ENCODE measurements at places on chromosomes 6 and 20.

- H3K4me3 ChIP-seq, result no peak overlapping the region
- H3K4me1 ChIP-seq, result peaks cover 12% of the 10 kb centered on the region
- H3K27ac ChIP-seq, result no peak overlapping the region
- no peak for DNase-seq
Measured at GRCh38 chr20:22807045-22807444, 222.7 kb upstream of the FOXA2 start.

DNA sequence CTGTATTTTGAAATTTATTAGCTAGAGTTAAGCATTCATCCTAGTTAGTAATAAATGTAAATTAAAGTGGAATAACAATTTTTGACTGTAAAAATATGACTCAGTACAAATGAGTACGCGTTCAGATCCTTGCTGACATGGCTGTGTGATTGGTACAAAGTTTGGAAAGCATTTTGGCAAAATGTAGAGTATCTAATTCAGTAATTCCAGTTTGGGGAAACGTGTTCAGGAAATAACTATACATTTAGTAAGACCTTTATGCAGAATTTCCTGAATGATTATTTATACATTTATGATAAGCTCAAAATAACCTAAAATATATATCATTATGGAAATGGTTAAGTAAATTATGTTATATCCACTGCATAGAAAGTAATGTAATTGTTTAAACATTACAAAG is 8.0 kb downstream of the VTA1 start:
- peaks cover 8% of the 10 kb centered on the region for H3K4me1 ChIP-seq
- peaks cover 3% of the 10 kb centered on the region for H3K36me3 ChIP-seq
- no peak overlapping the region for H3K27ac ChIP-seq

DNA sequence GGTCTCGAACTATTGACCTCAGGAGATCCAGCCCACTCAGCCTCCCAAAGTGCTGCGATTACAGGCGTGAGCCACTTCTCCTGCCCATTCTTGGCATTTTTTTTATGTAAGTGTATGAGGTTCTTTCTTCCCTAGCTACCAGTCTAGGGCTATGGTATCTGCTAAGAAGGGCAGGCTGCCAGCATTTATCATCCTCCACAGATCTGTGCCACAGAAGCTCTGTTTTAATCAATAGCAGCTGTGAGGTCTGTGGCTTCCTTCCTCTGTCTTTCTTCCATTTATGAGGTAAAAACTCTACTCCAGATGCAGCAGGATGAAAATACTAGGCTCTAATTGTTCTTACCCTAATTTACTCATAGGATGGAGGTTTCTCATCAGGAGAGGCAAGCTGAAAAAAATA is 1382.4 kb upstream of the ADGRB3 start:
- no peak overlapping the region for H3K27ac ChIP-seq
- no peak overlapping the region for H3K4me3 ChIP-seq
- no peaks in the 10 kb centered on the region for H3K36me3 ChIP-seq
- no peaks in the 10 kb centered on the region for H3K4me1 ChIP-seq
- H3K27me3 ChIP-seq, result peaks cover 3% of the 10 kb centered on the region

DNA sequence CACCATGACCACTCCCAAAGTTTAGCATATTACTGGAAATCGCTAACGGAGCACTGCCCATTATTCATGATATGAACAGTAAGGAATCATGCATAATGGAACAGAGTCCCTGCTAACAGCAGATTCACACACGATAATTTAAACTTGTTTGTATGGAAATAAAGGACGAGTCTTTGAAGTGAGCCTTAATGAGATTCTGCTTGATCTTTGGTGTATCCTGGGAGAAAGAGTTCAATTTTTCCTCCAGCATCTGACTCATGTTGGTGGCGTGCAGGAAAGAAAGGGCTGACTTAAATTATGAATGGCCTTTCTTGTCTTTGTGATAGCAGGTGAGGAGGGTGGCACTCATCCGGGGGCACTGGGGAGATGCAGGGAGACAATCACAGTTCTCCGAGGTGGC is 194.6 kb downstream of the ZNF217 start:
- no peak for DNase-seq
- H3K4me1 ChIP-seq, result no peaks in the 10 kb centered on the region
- H3K4me3 ChIP-seq, result no peak overlapping the region
- no peaks in the 10 kb centered on the region for H3K36me3 ChIP-seq
- peaks cover 3% of the 10 kb centered on the region for H3K27me3 ChIP-seq

DNA sequence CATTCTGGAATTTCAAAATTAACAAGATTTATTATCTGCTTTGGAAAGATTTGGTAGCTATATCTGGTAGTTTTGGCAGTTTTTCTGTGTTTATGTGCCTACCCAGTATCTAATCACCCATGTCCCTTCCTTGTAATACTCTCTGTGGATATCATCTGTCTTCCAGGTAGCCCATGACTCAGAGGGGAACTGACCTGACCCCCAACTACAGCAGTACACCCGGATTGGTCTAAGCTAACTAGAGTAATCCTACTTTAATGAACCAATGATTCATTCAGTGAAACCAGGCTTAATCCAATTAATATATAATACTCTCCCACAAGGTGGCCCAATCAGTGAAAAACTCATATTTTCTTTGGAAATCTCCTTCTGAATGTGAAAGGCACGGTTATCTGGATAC is 295.3 kb upstream of the SULF2 start:
- no peaks in the 10 kb centered on the region for H3K27me3 ChIP-seq
- H3K4me3 ChIP-seq, result no peak overlapping the region
- no peak overlapping the region for H3K27ac ChIP-seq

DNA sequence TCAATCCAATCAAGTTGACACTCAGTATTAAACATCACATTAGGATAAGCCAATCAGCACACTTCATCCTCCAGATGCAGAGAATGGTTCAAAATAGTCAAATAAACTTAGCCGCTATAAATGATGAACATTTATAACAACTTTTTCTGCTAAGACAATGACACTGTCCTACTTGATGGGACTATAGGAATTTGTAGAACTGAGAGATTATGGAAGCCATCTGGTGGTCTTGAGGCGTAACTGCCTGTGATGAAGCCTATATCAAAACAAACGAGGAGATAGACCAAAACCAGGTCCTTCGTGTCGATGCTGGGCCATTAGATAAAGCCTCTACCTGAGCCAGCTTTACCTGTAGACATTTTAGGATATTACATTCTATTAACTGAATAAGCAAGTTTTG is 631.1 kb downstream of the COL12A1 start:
- H3K4me3 ChIP-seq, result no peak overlapping the region
- H3K4me1 ChIP-seq, result no peaks in the 10 kb centered on the region
- no peaks in the 10 kb centered on the region for H3K27me3 ChIP-seq
- no peak for DNase-seq
- no peaks in the 10 kb centered on the region for H3K36me3 ChIP-seq
- H3K27ac ChIP-seq, result no peak overlapping the region

GRCh38 chr20:9214685-9215084 is 145.8 kb downstream of the PLCB4 start:
- H3K27ac ChIP-seq, result peak overlapping the region; percentile 44
- no peak for DNase-seq
- H3K27me3 ChIP-seq, result no peaks in the 10 kb centered on the region
- peaks cover 11% of the 10 kb centered on the region for H3K36me3 ChIP-seq
- H3K4me1 ChIP-seq, result peaks cover 13% of the 10 kb centered on the region

- H3K4me3 ChIP-seq, result no peak overlapping the region
- no peak overlapping the region for H3K27ac ChIP-seq
- no peaks in the 10 kb centered on the region for H3K4me1 ChIP-seq
- no peaks in the 10 kb centered on the region for H3K36me3 ChIP-seq
- no peak for DNase-seq
Measured at GRCh38 chr20:51831866-51832265, 29.5 kb upstream of the SALL4 start.

- no peak overlapping the region for H3K27ac ChIP-seq
- H3K4me1 ChIP-seq, result no peaks in the 10 kb centered on the region
- H3K4me3 ChIP-seq, result no peak overlapping the region
Measured at GRCh38 chr6:155041741-155042279, 46.7 kb downstream of the TIAM2 start.

GRCh38 chr6:14876778-14877613 is 368.9 kb upstream of the JARID2 start:
- H3K27me3 ChIP-seq, result no peaks in the 10 kb centered on the region
- H3K27ac ChIP-seq, result peak overlapping the region; percentile 75
- no peak for DNase-seq
- H3K4me3 ChIP-seq, result no peak overlapping the region
- peaks cover 21% of the 10 kb centered on the region for H3K4me1 ChIP-seq
- no peaks in the 10 kb centered on the region for H3K36me3 ChIP-seq

DNA sequence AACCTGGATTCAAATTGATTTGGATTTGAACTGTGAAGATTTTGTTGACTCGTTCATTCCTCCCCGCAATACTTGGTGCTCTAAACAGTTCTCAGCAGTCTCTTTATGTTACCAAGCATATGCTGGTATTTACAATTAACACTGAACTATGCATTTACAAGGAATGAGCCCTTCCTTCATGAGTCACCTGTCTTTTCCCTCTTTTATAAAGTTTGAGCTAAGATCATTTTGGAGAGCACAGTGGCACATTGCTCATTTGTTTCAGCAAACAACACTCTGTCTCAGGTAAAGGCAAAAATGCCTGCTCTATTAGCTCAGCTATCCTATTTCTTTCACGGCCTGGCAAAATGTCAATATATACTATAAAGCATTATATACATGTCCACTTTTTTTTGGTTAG is 285.4 kb downstream of the PHACTR1 start:
- no peaks in the 10 kb centered on the region for H3K36me3 ChIP-seq
- no peak for DNase-seq
- peaks cover 4% of the 10 kb centered on the region for H3K27me3 ChIP-seq
- H3K4me1 ChIP-seq, result no peaks in the 10 kb centered on the region
- H3K4me3 ChIP-seq, result no peak overlapping the region

GRCh38 chr6:13233106-13233505 is 95.2 kb downstream of the TBC1D7 start:
- H3K4me1 ChIP-seq, result no peaks in the 10 kb centered on the region
- DNase-seq, result no peak
- H3K4me3 ChIP-seq, result no peak overlapping the region
- H3K27ac ChIP-seq, result no peak overlapping the region
- H3K27me3 ChIP-seq, result no peaks in the 10 kb centered on the region

GRCh38 chr20:15022921-15023320 is 685.5 kb upstream of the FLRT3 start:
- H3K27ac ChIP-seq, result no peak overlapping the region
- H3K4me1 ChIP-seq, result no peaks in the 10 kb centered on the region
- H3K4me3 ChIP-seq, result no peak overlapping the region
- H3K36me3 ChIP-seq, result no peaks in the 10 kb centered on the region
- H3K27me3 ChIP-seq, result no peaks in the 10 kb centered on the region

- H3K36me3 ChIP-seq, result no peaks in the 10 kb centered on the region
- no peaks in the 10 kb centered on the region for H3K4me1 ChIP-seq
- H3K27ac ChIP-seq, result no peak overlapping the region
- DNase-seq, result peak; percentile 54
- peak overlapping the region; percentile 11 for H3K4me3 ChIP-seq
Measured at GRCh38 chr6:26501482-26501986, 1.4 kb downstream of the BTN1A1 start.

DNA sequence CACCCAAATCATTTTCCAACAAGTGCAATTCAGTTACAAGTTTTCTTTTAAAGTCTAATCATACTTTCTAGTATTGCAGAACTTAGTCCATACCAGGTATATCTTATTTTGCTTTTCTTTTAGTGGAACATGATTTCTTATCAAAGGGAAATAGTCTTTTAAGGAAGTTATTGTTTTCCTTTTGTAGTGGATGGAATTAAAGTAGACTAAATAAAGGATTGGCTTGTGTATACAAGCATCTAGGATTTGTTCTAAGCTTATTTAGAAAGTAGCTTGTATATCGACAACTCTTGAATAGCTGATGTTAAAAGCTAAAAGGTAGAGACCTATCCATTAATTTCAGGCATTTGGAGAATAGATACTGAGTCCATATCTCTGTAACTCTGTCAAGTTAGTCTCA is 14.8 kb downstream of the DCBLD1 start:
- DNase-seq, result no peak
- peaks cover 26% of the 10 kb centered on the region for H3K36me3 ChIP-seq
- H3K4me3 ChIP-seq, result no peak overlapping the region
- H3K27ac ChIP-seq, result peak overlapping the region; percentile 95
- peaks cover 73% of the 10 kb centered on the region for H3K4me1 ChIP-seq
- H3K27me3 ChIP-seq, result no peaks in the 10 kb centered on the region

GRCh38 chr6:113219783-113220182 is 637.4 kb upstream of the MARCKS start:
- no peaks in the 10 kb centered on the region for H3K4me1 ChIP-seq
- no peak overlapping the region for H3K4me3 ChIP-seq
- no peaks in the 10 kb centered on the region for H3K27me3 ChIP-seq
- H3K36me3 ChIP-seq, result no peaks in the 10 kb centered on the region
- no peak for DNase-seq

DNA sequence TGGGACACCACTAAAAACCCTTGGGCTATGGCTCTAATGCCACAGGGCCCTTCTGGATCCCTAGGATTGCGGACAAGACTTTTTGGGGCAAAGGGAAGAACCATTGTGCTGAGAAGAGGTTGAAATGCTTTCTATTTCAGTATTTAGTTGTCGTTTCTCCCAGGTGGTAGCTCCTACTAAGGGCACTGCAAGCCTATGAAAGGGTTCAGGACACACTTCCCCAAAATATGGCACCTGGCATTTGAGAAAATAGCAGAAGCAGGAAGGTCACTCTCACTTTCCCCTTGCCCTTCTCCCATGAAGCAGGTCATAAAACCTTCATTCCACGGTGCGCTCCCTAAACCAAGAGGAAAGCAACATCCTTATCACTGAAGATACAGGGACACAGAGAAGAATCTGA is 125.4 kb upstream of the GPR6 start:
- no peak for DNase-seq
- H3K4me3 ChIP-seq, result no peak overlapping the region
- no peaks in the 10 kb centered on the region for H3K27me3 ChIP-seq

GRCh38 chr6:1554141-1554475 is 55.6 kb upstream of the FOXC1 start:
- peak overlapping the region; percentile 58 for H3K4me3 ChIP-seq
- no peak for DNase-seq
- H3K27me3 ChIP-seq, result no peaks in the 10 kb centered on the region

DNA sequence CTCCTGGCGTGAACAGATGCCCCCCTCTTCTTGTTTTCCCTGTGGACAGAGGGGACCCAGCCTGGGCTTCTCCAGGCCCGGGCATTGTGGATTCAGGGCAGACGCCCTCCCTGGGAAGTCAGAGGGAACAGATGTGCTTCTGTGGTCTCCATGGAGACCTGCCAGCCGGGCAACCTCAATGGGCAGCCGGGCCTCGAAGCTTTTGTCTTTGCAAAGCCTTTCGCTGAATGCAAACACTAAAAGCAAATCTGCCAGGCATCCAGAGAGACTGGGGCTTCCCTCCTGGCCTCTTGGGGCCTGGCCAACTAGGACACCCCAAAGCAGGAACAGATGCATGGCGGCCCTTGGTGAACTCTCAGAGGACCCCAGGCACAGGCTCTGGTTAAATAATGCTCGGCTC is 370.0 kb upstream of the SULF2 start:
- H3K36me3 ChIP-seq, result no peaks in the 10 kb centered on the region
- peaks cover 27% of the 10 kb centered on the region for H3K4me1 ChIP-seq
- no peaks in the 10 kb centered on the region for H3K27me3 ChIP-seq
- H3K4me3 ChIP-seq, result no peak overlapping the region

GRCh38 chr6:107115695-107116327 is 496 bp upstream of the BEND3 start:
- no peaks in the 10 kb centered on the region for H3K27me3 ChIP-seq
- no peaks in the 10 kb centered on the region for H3K36me3 ChIP-seq
- H3K4me3 ChIP-seq, result peak overlapping the region; percentile 63
- peak; percentile 64 for DNase-seq
- peak overlapping the region; percentile 72 for H3K27ac ChIP-seq

All from RWPE2 (cell line).